Pancreas (tissue), 10 donors: ENCODE measurements at places on chromosomes 16 and 17. TPM values are rescaled to one million over a fixed set of nuclear protein-coding genes. Genes with fewer than 3 reads are reported as not detected.
A peak's percentile ranks its signal among the peaks of the same experiment; 100 is the strongest.

DNA sequence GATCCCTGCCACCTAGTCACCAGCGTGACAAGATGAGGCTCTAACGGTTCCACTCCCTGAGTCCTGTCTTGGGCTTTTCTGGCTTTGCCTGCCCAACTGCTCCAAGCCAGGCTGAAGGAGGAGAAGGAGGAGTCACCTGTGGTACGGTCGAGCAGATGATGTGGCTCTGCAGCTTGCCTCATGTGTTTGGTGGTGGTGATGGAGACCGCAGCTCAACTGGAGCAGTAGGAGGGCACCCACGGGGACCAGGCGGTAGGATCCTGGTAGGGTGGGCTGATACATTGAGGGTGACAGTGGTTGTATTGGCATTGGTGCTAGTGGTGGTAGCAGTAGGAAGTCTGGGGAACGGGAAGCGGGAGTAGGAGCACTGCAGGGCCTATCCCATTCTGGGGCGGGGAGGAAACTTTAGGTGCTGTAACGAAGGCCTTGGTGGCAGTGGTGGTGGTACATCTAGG is 202.8 kb upstream of the WSB1 start:
- no peak for DNase-seq
- no peak overlapping the region for H3K27ac ChIP-seq
- H3K4me1 ChIP-seq: no peaks in the 10 kb centered on the region
- no peak overlapping the region for H3K4me3 ChIP-seq
- H3K27me3 ChIP-seq: no peaks in the 10 kb centered on the region

GRCh38 chr17:28912281-28912937 is 9.5 kb upstream of the DHRS13 start:
- H3K4me3 ChIP-seq: no peak overlapping the region
- no peaks in the 10 kb centered on the region for H3K4me1 ChIP-seq
- H3K27me3 ChIP-seq: no peaks in the 10 kb centered on the region
- H3K27ac ChIP-seq: no peak overlapping the region
- no peak for DNase-seq

DNA sequence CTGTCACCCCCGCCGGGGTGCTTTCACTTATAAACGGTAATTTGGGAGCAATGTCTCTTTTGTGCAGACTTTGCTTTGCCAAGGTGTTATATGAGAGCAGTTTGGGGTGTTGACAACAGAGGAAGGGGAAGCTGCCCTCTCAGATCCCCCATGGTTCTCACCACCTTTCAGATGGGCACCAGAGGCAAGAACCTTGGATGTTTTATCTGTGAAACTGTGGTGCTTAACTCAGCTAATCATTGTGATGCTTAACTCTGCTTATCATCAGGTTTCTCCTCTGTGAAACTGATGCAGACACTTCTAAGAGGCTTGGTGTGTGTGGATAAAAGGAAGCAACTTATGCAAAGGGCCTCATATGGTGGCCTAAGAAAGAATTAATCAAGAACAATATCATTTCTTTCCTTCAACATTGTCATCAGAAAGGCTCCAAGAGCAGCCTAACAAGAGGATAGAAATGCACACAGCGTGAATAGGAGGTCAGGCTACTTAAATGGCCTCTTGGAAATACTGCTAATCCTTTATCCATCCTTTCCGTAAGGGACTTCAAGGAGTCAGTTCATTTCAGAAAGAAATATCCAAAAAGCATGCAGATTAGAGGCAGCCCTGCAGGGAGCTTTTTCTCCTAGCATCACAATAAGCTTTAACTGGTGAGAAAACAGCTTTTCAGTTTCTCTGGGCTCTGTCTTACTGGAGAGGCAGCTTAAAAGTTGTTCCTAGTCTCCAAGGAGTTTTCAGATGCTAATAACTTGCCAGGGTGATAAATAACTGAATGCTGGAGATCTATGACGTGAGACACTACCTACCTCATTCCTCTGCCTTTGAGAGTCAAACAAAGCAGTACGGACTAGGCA is 55.1 kb upstream of the CLEC3A start:
- no peak overlapping the region for H3K27ac ChIP-seq
- no peaks in the 10 kb centered on the region for H3K36me3 ChIP-seq
- no peaks in the 10 kb centered on the region for H3K4me1 ChIP-seq
- H3K4me3 ChIP-seq: no peak overlapping the region
- DNase-seq: no peak

DNA sequence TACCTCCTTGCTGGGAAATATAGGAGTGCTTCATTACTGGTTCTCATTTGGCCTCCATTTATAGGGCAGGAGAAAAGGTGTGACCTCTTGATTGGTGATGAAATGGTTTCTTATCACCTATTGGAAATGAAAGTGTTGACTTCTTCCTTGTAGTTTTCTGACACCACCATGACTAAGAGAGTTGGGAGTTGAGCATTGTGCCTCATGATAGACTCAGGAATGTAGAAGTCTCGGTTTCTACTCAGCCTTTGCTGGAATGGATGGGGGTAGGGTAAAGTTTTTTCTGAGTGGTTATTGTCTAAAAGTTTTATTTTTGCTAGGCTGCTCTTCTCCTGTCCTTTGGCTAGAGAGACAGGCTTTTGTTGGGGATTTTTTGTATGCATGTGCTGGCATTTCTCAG is 117.4 kb downstream of the PHKB start:
- no peaks in the 10 kb centered on the region for H3K36me3 ChIP-seq
- no peaks in the 10 kb centered on the region for H3K4me1 ChIP-seq
- H3K4me3 ChIP-seq: no peak overlapping the region

DNA sequence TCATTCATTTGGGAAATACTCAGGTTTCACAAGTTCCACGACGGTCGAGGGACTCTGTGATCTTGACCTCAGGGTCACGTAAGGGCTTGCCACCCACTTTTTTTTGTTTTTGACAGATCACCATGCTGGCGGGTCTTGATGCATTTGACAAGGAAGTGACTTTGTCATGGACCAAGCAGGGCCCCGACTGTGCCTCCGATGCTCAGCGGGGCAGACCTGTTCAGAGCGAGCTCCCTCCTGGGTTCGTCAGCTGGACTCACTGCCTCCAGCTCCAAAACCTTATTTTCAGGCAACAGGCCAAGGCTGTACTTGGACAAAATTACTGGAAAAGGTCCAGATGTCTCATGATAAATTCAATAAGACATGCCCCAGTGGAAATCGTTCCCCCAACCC is 9.0 kb upstream of the CLEC18A start:
- no peaks in the 10 kb centered on the region for H3K27me3 ChIP-seq
- no peaks in the 10 kb centered on the region for H3K4me1 ChIP-seq
- H3K27ac ChIP-seq: no peak overlapping the region
- H3K4me3 ChIP-seq: no peak overlapping the region

- no peak for DNase-seq
- no peaks in the 10 kb centered on the region for H3K27me3 ChIP-seq
- no peaks in the 10 kb centered on the region for H3K36me3 ChIP-seq
- H3K4me1 ChIP-seq: no peaks in the 10 kb centered on the region
- no peak overlapping the region for H3K4me3 ChIP-seq
Observed at GRCh38 chr17:66981983-66982508, 17.5 kb downstream of the CACNG4 start.

DNA sequence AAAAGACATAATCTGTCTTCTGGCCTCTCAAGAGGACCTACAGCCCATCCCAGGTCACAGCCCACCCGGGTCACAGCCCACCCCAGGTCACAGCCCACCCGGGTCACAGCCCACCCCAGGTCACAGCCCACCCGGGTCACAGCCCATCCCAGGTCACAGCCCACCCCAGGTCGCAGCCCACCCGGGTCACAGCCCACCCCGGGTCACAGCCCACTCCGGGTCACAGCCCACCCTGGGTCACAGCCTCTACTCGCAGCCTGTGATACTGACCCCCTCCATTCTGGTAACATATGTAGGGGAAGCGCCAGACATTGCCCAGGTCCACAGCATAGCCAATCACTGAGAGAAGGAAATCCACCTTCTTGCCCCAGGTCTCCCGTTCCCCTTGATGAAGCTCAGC is 14.2 kb downstream of the SLC6A4 start:
- H3K4me3 ChIP-seq: no peak overlapping the region
- H3K27me3 ChIP-seq: no peaks in the 10 kb centered on the region
- no peak overlapping the region for H3K27ac ChIP-seq

- no peak overlapping the region for H3K4me3 ChIP-seq
- H3K4me1 ChIP-seq: no peaks in the 10 kb centered on the region
Observed at GRCh38 chr16:9206156-9206555, 114.7 kb downstream of the HAPSTR1 start.

GRCh38 chr16:52496051-52496876 is 50.7 kb downstream of the TOX3 start:
- DNase-seq: peak; percentile 15
- H3K4me3 ChIP-seq: no peak overlapping the region
- no peaks in the 10 kb centered on the region for H3K27me3 ChIP-seq

LPO gene
- not detected for total RNA-seq
